Kidney (tissue), 22 donors: ENCODE measurements at places on chromosomes 5 and 9. TPM values are rescaled to one million over a fixed set of nuclear protein-coding genes. Genes with fewer than 3 reads are reported as not detected.

DNA sequence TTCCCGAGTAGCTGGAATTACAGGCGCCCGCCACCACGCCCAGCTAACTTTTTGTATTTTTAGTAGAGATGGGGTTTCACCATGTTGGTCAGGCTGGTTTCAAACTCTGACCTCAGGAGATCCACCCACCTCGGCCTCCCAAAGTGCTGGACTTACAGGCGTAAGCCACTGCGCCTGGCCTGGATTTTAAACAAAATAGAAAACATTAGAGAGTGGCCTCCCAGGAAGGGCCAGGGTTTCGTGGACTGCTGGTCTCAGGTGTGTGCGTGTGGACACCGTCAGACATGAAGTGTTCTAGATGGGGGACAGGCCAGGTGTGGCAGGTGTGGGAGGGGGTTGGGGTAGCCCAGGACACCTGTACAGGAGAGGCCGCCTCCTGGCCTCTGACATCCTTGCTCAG, 7.0 kb upstream of the GBGT1 start:
- no peak for DNase-seq

- peak; percentile 19 for DNase-seq
Observed at GRCh38 chr9:14272927-14273528, 40.9 kb downstream of the NFIB start.

DNA sequence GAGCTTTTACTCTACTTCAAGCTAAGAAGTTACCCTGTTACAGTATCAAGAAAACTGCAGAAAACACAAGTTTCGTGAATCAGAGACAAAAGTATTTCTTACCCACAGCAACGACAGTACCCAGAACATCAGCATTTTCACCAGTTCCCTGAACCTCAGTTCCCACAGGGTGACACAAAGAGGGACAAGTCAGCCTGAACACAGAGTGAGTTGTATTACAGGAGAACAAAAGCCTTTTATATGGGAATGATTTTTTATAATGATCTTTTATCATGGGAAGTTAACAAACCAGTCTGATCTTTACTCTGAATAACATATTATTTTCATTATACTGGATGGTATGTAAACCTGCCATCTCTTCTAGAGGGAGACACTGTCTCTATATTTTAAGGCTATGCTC, 139.0 kb upstream of the ITGA1 start:
- DNase-seq: no peak

GRCh38 chr5:170848033-170848432, 13.8 kb upstream of the RANBP17 start:
- no peak for DNase-seq

DNA sequence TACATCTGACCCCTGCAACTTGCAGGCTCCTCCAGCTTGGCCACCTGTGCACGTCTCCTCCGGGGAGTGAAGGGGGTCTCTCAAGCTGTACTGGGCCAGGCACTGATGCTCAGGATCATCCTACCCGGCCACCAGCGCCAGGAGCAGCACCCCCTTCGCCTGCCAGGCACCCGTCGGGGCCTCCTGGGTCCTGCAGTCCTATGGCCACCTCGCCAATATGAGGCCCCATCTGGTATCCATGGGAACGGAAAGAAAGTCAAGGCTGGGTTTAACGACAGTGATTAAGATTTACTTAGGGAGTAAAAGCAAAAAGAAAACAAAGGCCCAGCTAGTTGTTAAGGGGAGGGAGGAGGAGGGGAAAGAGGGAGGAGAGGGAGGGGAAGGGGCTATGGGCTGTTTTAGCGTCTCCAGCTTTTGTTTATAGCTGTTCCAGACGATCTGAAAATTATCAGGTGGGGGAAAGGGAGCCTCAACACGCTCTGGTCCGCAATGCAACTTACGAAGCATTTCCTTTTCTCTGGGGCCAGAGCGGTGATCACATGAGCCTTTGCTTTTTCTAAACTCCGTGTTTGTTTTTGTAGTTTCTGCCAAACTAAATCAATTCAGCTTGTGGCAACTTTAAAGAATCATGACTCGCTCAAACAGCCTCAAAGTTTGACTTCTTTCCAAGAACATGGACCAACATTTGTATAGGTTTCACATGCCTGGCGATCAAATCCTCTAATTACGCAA, 132.4 kb downstream of the ROR2 start:
- peak; percentile 80 for DNase-seq

GRCh38 chr5:16550316-16550952, 66.4 kb downstream of the RETREG1 start:
- DNase-seq: no peak

GRCh38 chr9:76542360-76542759, 83.4 kb downstream of the GCNT1 start:
- DNase-seq: no peak

GRCh38 chr5:139058121-139058520, 140.0 kb downstream of the SIL1 start:
- no peak for DNase-seq

DNA sequence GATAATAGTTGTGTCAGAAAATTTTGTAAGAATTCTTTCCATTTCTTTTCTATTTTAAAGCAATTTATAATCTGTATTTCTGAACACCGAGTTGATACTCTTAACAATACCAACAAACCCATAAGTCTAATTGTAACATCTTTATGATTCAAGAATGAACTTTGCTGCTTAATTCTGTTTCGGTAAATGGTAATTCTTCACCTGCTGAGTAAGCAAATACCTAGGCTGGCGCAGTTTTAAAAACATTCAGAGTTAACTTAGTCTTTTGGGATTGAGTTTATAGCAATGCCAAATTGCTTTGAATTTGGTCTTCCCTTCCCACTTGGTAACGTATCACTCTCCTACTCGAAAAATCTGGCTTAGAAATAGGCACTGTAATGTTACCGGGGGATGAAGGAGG, 223.0 kb downstream of the MARCHF11 start:
- DNase-seq: no peak

GRCh38 chr9:84697509-84698114, 28.1 kb downstream of the NTRK2 start:
- DNase-seq: peak; percentile 76

GRCh38 chr5:68070591-68071281, 144.8 kb upstream of the PIK3R1 start:
- DNase-seq: no peak

- DNase-seq: no peak
Observed at GRCh38 chr9:84137968-84138367, 157.4 kb downstream of the RMI1 start.

DNA sequence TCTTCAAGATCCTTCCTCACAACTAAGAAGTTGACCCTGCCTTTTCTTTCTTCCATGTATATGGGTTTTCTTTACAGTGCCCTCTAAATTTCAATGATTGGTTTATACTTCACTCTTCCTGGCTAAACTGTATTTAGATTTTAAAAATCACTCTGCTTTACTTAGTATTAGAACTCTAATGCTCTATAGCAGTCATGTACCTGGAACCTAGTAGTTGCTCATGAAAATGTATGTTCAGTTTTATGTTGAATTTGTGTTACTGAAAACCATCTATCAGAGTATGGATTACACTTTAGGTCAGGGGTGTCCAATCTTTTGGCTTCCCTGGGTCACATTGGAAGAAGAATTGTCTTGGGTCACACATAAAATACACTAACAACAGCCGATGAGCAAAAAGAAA, 1024.3 kb downstream of the NR2F1-AS1 start:
- no peak for DNase-seq

- no peak for DNase-seq
Observed at GRCh38 chr5:113133211-113133975, 156.8 kb downstream of the DCP2 start.

DNA sequence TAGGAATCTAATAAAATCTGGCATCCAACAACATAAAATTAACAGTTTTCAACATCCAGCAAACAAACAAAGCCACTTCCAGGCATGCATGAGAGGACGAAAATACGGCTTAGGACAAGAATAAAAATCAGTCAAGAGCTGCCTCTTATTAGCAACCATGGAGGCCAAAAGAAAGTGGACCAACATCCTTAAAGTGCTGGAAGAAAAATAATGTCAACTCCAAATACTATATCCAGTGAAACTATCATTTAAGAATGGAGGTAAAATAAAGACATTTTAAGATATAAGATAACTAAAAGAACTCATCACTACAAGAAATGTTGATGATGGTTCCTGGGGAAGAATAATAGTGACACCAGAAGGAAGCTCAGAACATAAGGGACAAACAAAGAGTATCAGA, 224.0 kb upstream of the IRX4 start:
- DNase-seq: no peak

DNA sequence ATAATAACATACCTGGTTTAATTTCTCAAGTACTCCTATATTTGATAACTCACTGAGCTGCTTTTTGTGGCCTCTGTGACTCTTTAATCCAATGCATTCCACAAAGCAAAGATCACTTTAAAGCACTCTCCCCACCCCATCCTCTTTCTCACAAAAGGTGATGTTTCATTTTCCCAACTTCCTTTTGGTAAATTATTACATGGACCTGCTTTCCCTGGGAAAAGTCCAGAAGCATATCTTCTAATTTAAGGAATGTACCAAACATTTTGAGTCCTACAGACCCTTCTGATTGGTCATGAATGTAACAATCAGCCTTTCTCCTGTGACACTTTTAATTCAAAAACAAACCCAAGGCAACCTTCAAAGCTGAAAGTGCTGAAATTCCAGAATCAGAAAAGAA, 71.1 kb downstream of the MLLT3 start:
- peak; percentile 34 for DNase-seq

DNA sequence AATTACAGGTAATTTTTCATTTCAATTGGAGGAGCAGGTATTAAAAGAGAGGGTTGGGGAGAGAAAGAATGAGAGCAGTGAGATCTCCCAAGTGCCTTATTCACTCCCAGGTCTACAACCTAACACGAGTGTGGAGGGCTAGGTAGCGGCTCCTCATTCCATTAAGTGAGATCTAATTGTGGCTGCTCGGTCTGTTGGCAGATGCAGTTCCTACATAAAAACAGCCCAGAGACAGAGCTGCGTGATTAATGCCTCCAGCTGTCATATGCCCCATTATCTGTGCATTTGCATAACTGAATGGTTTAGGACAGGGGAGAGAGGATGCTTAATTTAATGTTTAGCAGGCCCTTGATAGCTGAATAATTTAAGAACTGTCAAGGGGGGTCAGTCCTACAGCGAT, 100.5 kb downstream of the PSAT1 start:
- no peak for DNase-seq

GRCh38 chr9:5459289-5459829, 9.0 kb downstream of the CD274 start:
- no peak for DNase-seq

DOCK8 gene
- 5.0 TPM for polyA plus RNA-seq

PIP5K1B gene
- polyA plus RNA-seq: 9.4 TPM

SLC6A7 gene
- not detected for polyA plus RNA-seq

FGD3 gene
- 7.4 TPM for polyA plus RNA-seq

IL5 gene
- not detected for polyA plus RNA-seq

PCDHA1 gene
- not detected for polyA plus RNA-seq

FAM151B gene
- 1.8 TPM for polyA plus RNA-seq

NMUR2 gene
- 0.30 TPM for polyA plus RNA-seq

MSMP gene
- polyA plus RNA-seq: not detected

FBXO4 gene
- 7.8 TPM for polyA plus RNA-seq

MCCC2 gene
- 57.7 TPM for polyA plus RNA-seq

FCN1 gene
- polyA plus RNA-seq: 3.2 TPM

ZNF366 gene
- polyA plus RNA-seq: 0.22 TPM
